Nephron progenitor cell (in vitro differentiated cells): ENCODE measurements at places on chromosomes 12 and 14.

DNA sequence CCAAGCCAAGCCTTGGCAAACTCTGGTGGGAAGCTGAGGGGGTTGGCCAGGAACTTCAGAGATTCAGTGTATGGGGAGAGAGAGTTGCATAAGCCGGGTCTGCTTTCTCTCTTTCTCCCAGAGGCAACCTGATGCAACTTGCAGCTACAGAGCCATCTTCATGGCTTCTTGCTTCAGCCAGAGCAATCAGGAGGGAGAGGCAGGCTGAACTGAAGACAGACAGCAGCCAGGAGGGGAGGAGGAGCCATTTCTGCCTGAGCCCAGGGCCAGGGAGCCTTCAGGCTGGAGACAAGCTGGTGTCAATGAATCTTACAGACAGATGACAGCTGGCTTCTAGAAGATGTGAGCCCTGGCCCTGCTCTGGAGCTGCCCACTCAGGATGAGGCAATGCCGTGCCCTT lies 18.7 kb downstream of the NPC2 start:
- H3K4me1 ChIP-seq: peaks cover 27% of the 10 kb centered on the region
- H3K36me3 ChIP-seq: peaks cover 16% of the 10 kb centered on the region
- peaks cover 3% of the 10 kb centered on the region for H3K27me3 ChIP-seq
- no peak overlapping the region for H3K4me3 ChIP-seq

DNA sequence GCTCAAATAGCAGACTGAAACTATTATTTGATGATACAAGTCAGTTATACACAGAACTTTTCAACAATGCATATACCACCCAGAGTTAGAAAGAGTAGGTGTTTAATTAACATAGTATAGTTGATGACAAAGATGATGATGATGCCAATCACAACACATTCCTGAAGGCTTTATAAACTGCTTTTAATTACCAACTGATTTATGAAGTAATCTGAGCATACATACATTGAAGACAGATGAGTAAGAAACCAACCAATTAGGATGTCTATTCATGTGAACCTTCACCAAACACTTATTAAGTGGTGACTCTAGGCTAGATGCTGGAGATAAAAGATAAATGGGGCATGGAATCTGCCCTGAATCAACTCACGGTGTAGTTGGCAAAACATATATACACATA lies 600.9 kb upstream of the FLRT2 start:
- H3K4me3 ChIP-seq: no peak overlapping the region
- no peaks in the 10 kb centered on the region for H3K36me3 ChIP-seq
- no peaks in the 10 kb centered on the region for H3K27me3 ChIP-seq
- DNase-seq: no peak
- no peaks in the 10 kb centered on the region for H3K4me1 ChIP-seq
- H3K27ac ChIP-seq: no peak overlapping the region

DNA sequence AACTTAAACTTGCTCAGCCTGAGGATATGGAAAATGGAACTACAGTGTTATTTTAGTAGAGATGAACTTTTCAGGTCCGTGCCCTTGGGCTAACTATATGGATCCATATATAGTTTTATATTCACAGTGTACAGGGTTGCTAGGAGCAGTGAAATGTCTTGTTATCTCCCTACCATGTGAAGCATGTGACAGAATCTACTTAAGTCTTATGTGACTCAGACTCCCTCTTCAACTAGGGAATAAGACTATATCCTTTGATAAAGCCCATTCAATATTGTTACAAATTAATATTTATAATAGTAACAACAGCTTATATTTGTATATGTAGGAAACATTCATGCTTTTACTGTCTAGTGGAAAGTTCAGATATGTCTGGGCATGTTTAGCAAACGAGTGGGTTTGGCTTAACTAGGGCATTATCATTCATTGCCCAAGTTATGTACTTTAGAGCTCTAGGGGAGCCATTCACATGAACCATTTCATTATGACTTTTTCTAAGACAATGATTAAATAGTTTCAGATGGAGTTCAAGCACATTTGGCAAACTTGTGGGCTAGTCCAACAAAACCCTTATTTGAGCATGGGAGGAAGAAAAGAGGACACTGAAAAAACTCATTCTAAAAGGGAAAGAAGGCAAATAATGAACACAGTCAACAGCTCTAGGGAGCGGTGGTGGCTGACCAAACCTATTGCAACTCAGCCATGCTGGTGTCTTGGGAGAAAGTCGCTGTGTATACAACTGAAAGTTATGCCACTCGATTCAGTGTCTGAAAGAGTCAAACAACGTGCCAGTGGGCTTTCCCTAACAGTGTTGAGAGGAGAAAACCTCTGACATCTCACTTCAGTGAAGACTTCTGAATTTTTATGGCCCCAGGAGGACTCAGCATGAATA lies 305.9 kb upstream of the G2E3 start:
- DNase-seq: no peak
- H3K27me3 ChIP-seq: no peaks in the 10 kb centered on the region
- H3K4me1 ChIP-seq: no peaks in the 10 kb centered on the region
- H3K27ac ChIP-seq: no peak overlapping the region
- no peak overlapping the region for H3K4me3 ChIP-seq

DNA sequence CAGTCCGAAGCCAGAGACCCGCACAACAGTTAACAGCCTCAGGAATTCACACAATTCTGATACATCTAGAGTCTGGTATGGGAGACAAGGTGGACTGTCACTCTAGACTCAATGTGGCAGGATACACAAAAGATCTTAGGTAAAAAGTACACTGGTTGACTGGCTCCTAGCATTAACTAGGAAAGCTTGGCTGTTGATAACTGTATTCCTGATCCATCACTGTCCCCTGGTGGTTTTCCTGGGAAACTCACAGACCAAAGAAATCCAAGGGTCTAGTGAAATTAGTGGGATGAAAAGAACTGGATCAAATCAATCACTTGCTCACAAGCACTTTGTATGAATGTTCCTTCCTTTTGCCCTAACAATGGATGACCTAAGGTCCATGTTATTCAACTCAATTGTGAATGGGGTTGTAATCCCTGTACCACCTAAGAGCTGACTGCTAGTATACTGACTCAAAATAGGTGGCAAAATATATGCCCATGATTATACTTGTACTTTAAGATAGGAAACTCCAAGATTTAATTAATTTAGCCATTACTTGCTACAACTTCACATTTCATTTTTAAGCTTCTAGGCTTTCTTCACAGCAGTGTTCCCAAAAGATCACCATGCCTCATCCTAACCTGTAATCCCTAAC lies 14.0 kb downstream of the NPC2 start:
- peaks cover 2% of the 10 kb centered on the region for H3K36me3 ChIP-seq
- H3K27ac ChIP-seq: no peak overlapping the region
- DNase-seq: peak; percentile 35
- peaks cover 3% of the 10 kb centered on the region for H3K27me3 ChIP-seq

- no peak for DNase-seq
- H3K36me3 ChIP-seq: no peaks in the 10 kb centered on the region
- H3K27me3 ChIP-seq: peaks cover 5% of the 10 kb centered on the region
- no peak overlapping the region for H3K27ac ChIP-seq
These were observed 177.6 kb downstream of the SNAPC1 start for GRCh38 chr14:61939776-61940175.

DNA sequence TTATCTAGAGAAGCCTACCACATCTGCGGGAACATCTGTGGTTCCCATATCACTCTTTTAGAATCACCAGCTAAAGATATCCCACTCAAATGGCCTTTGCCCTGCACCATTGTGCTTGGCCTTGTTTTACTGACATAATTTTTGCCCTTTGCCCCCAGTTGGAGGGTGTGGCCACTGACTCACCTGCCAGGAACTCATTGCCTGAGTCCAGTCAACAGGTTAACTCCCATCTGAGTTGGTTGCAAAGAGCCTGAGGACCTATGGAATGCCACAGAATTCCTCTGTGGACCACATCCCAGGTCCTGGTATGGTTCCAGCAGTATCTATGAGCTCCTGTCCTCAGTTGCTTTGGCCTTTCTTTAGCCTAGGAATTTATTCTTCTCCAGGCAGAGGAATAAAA lies 55.7 kb upstream of the PTGR2 start:
- no peak for DNase-seq
- H3K27me3 ChIP-seq: peaks cover 3% of the 10 kb centered on the region
- H3K4me3 ChIP-seq: no peak overlapping the region
- H3K27ac ChIP-seq: no peak overlapping the region
- H3K36me3 ChIP-seq: no peaks in the 10 kb centered on the region

DNA sequence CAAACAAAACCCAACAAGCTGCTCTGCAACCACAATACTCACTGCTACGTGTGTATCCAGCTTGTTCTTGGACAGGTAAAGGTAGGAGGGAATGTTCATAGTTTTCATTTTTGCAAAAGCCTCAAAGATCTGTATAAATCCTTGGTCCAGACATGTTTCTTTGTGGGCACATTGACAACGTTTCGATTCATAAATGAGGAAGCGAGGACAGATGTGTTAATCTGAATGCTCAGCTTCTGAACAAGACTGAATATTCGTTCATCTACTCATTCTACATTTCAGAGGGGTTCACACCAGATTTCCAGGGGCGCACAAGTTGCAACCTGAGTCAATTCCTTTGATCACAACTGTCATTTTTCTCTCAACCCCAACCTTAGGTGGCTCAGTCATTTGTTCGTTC lies 134.4 kb downstream of the LLPH start:
- H3K27ac ChIP-seq: no peak overlapping the region
- no peak overlapping the region for H3K4me3 ChIP-seq
- no peaks in the 10 kb centered on the region for H3K36me3 ChIP-seq
- peaks cover 7% of the 10 kb centered on the region for H3K27me3 ChIP-seq
- DNase-seq: no peak

GRCh38 chr12:109653890-109654289 lies 59.7 kb upstream of the FAM222A start:
- peaks cover 22% of the 10 kb centered on the region for H3K4me1 ChIP-seq
- no peaks in the 10 kb centered on the region for H3K36me3 ChIP-seq
- DNase-seq: no peak

DNA sequence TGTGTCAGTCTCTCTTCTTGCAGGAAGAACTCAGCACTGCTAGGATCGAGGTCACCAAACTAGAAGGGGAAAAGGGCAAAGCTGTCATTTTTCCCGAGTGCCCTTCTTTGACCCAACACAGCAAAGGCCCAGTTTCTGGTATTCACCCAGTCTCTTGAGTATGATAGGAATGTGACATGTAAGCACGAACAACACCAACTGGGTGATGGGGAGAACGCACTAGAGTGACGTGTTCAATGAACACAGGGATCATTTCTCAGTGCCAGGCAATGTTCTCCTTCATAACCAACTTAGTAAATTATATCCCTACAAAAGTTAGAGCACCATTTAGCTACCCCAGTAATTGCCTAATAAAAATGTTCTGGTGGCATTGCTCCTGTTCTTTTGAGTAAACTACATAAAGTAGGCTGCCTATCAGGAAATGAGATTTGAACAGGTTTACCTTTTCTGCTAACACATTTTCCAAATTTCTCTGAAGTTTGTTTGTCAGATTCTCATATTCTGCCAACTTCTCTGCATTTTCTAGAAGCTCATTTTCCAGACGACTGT lies 64.5 kb downstream of the NIN start:
- peak overlapping the region; percentile 19 for H3K27ac ChIP-seq
- no peaks in the 10 kb centered on the region for H3K27me3 ChIP-seq
- no peak overlapping the region for H3K4me3 ChIP-seq
- H3K36me3 ChIP-seq: peaks cover 80% of the 10 kb centered on the region
- DNase-seq: no peak

DNA sequence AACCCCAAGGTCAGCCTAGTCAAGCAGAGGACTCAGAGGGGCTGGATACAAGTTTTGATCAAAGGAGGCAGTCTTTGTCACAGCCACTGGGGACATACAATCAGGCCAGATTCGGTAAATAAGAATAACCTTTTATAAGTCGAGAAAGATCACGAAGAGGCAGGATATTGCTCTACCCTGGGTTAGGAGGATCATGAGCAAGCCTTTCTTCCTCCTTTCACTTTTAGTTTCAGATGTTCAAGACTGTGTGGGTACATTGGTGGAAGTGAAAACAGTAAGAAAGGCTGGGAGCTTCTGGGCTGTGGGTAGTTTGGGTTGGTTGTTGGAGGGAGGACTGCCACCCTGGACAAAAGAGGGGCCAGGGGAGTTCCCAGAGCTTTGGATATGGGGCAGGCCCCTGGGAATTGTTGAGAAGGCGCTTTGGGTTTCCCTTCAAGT lies 127.7 kb downstream of the SNAPC1 start:
- H3K27ac ChIP-seq: no peak overlapping the region
- no peaks in the 10 kb centered on the region for H3K4me1 ChIP-seq
- H3K36me3 ChIP-seq: no peaks in the 10 kb centered on the region
- peaks cover 3% of the 10 kb centered on the region for H3K27me3 ChIP-seq
- DNase-seq: no peak

DNA sequence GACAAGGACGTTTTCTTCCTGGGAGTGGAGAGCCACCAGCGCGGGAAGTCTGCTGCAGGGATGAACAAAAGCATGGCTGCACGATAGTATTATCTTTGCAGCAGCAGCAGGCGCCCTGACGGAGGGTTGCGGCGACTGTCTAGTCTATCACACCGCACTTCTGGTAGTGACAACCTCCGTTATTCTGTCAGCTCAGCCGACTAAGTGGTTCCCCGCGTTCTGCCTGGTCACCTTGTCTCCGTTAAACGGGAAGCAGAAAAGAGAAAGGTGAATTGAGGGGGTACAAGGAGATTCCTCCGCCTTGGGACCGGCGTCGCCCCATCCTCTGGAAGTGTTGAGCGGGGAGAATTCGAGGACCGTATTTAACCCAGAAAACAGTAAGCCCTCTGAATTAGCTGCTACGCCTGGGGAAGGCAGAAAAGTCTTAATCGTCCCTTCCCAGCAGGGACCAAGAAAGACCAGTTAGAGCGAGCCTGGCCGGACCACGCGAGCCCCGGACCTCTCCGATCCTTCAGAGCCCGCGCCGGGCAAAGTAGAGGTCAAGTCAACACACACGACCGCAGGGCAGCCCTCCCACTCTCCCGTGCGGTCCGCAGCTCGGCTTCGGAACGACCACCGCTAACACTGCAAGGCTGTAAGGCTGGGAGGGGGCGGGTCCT lies 536 bp upstream of the DAAM1 start:
- DNase-seq: peak; percentile 92
- H3K27ac ChIP-seq: peak overlapping the region; percentile 96
- peak overlapping the region; percentile 96 for H3K4me3 ChIP-seq
- peaks cover 34% of the 10 kb centered on the region for H3K27me3 ChIP-seq
- peaks cover 5% of the 10 kb centered on the region for H3K36me3 ChIP-seq
